NCI-H345 (cell line): ENCODE measurements at places on chromosomes 5 and 9.
A peak's percentile ranks its signal among the peaks of the same experiment; 100 is the strongest.

- DNase-seq, result no peak
Measured at GRCh38 chr9:83299571-83299970, 236.6 kb upstream of the RASEF start.

- no peak for DNase-seq
Measured at GRCh38 chr5:158471535-158471924, 612.6 kb upstream of the CLINT1 start.

DNA sequence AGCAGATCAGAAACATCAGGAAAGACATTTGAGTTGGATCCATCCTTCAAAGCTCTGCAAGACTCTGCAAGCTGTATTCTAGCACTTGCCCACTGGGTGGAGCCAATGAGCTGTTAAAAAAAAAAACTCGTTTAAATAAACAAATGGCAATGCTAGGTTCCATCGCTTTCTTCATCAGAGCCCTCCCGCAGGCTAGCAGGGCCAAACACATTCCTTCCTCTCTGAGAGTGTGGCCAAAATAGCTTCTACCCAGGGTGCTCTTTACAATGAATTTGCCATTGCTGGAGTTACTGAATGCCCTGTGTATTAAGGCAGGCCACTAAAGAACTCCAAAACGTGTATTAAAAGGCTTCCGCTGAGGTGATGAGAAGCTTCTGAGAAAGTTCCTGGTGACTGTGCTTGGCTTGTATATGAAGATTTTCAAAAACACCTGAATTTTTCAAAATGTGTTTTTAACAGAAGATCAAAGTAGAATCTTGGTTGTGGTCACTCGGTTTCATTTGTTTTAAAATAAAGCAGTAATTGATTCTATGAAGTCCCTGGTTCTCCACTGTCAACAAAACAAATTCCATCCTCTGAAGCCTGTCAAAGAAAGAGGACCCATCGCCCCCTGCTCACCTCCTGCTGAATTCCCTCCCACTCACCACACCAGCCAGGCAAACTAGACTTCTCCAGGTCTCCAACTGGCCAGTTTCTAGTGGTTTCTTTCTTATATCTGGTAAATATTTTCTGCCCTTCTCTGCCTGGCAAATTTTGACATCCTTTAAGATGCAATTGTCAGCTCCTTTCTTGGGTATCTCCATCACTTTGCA is 36.5 kb upstream of the EQTN start:
- DNase-seq, result peak; percentile 83

DNA sequence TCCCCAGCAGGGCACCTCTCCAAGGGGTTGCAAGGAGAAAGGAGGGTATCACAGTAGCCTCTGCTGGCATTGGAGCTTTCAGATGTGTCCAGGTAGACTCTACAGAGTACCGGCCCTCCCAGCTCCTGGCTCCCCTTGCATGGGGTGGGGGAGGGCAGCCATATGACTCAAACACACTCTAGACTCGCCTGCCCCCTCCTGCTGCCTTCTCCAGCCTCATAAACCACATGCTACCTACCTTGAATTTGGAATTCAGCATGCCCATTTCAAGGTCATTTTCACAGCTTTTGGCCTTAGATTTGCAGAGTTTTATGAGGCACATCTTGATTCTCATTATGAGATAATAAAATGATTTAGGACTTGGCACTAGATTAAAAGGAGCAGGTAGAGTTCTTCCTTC is 32.8 kb upstream of the SMIM32 start:
- DNase-seq, result no peak

DNA sequence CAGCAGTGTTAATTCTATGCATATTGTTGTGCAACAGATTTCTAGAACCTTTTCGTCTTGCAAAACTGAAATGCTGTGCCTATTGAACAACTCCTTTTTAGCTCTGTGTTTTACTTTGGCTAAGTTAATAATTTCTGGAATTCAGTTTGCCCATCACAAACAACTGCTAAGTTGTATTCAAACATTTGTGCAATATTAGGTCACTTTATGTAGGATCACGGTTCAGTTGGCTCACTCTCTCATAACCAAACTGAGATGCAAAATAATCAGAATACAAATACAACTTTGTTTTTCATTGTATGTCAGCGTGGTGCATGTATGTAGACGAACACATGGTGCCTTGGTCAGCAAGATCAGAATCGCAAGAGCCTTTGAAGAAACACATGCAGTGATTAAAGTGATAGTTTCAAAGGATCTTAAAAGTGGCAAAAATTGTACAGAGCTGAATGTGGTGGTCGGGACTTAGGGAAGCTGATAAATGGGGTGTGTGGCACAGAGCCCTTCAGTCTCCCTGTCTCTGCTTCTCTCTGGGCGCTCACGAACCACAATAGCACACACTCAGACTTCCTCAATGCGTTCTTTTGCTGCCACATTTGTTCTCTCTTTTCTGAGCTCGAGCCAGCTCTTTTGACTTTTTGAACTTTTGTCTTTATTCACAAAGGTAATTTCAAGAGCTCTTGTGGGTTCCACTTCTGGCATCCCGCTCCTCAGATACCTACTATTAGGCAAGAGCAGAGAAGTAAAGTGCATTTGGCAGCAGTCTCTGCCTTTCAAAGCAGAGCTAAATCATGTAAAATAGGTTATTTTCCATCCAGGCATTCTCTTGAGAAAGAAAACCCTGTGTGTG is 112.4 kb upstream of the CTSL start:
- DNase-seq, result no peak

DNA sequence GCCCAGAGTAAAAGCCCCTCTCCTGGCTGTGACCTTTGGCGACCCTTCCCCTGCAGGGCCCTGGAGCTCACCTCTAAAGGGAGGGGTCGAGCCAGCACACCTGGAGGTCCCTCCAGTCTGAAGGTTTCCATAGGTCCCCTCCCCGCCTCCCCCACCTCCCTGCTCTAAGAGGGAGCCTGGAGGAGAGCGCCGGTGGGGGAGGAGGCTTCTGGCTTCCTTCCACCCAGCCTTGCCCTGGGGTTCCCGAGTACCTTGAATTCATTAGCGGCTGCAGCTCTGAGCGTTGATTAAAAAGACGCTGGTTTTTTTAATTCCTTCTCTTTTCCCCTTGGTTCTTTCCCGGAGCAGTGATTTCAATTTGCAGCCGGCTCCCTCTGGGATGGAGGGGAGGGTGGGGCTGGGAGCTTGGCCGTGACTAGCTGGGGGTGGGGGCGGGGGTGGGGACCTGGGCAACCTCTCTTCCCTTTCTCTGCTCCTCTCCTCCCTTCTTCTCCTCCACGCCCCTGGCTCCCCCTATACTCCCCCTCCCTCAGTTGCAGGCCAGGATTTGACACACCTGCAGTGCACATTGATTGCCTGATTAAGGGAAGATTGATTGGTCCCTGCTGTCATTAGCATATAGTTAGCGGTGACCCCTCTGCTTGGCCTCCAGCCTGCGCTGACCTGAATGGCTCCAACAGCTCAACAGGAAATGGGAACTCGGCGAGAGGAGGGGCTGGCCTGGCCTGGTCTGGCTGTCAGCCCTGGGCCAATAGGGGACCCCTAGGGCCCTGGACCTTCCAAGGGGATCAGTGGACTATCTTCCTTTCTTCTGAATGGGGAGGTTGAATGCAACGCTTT is 67.5 kb upstream of the RAPGEF1 start:
- no peak for DNase-seq

DNA sequence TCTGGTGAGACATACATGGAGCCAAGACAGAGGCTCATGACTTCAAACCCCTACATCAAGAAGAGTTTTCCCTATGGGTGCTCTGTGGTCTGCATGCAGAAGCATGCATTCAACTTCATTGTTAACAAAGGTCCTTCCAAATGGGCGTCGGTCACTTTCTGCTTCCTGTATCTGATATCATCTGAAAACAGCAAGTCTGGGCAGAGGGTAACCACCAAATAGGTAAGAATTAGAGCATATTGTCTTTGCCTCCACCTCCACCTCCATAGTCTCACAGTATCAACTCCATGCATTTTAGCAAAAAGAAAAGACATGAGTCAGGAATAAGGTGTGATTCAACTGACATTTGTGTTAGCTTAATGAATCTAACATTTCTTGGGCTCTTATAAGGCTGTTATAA is 462.9 kb downstream of the DMRT2 start:
- DNase-seq, result no peak

- DNase-seq, result peak; percentile 58
Measured at GRCh38 chr9:91948597-91949391, 1.2 kb downstream of the ROR2 start.

DNA sequence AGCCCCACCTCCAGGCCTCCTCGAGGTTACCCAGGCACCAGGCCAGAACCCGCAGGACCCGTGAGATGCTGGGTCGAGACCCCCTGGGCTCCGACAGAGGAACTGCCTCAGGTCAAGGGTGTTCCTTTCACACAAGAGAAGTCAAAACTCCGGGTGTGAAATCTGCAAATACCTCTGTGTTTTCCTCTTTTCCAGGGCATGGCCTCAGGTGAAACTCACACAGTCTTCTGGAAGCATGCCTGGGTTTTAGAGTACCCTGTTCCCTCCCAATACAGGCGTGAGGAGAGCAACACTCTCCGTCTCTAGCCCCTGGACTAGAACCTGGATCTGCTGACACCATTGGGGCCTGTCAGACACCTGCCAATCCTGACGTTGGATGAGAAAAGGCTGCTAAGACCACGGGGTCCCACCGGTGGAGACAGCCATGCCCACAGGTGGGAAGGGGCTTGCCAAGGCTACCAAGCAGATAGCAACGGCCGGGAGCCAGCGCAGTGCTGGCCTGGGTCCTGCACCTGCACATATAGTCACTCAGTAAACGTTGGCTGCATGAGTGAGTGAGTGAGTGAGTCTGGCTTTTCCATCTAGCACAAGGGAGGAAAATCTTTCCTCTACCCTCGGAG is 182.0 kb upstream of the PPP1R26 start:
- DNase-seq, result no peak

GRCh38 chr5:8993031-8993430 is 552.8 kb downstream of the SEMA5A start:
- DNase-seq, result no peak

- DNase-seq, result peak; percentile 35
Measured at GRCh38 chr9:98101868-98102273, 17.2 kb downstream of the TRIM14 start.

- DNase-seq, result no peak
Measured at GRCh38 chr5:81125959-81126358, 107.2 kb upstream of the CKMT2 start.
